CD4-positive, alpha-beta T cell treated with Interleukin-10 for 1 hour (primary cell): ENCODE measurements at places on chromosomes 4 and X.
A peak's percentile ranks its signal among the peaks of the same experiment; 100 is the strongest.

DNA sequence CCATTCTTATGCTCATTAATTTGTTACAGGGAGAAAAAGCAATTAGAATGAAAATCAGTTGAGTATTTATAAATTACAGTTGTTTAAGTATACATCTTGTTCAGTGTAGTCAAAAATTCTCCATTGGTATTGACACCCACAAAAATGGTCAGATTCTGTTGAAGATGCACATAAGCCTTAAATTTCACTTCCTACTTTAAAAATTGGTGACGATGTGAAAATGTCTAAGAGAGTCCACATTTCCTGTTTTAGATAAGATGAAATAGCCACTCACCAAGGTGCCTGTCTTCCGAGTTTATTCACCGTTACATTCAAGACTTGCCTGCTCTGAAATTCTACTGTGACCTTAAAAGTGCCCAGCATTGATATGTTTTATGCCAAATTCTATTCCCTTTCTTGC lies 93.6 kb downstream of the GPR143 start:
- no peak for DNase-seq

DNA sequence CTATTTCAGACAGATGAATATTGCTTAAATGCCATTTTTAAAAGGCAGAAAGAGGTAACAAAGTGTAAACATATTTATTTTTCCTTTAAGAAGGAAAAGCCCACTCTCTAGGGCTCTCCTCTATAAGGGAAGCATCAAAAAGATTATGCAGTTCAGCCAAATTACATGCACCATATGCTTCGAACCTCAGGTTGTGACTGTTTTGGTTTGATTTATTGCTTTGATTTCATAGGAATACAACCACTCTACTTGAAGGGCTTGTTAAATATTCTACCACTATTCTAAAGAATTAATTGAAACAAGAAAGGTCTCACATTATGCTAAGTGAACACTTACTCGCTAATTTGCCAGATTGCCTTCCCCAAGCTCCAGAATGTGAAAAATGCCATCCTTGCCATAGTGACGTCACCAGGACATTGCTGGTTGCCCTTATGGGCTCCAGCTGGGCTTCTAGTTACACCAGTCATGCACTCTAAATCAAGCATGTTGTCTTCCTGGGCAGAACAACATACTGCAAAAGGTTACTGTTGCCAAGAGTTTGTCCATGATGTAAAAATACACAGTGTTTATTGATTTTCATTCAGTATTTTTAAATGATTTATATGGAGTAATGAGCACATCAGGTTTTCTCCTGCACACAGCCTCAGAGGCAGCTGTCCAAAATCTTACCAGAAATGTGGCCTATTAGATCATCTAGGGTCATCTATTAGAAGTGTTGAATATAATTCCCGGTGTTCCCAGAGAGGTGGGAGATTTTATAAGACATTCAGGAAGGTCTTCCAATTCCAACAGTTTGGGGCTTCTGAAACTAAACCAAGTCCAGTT lies 164.4 kb upstream of the RAPGEF2 start:
- no peak for DNase-seq

DNA sequence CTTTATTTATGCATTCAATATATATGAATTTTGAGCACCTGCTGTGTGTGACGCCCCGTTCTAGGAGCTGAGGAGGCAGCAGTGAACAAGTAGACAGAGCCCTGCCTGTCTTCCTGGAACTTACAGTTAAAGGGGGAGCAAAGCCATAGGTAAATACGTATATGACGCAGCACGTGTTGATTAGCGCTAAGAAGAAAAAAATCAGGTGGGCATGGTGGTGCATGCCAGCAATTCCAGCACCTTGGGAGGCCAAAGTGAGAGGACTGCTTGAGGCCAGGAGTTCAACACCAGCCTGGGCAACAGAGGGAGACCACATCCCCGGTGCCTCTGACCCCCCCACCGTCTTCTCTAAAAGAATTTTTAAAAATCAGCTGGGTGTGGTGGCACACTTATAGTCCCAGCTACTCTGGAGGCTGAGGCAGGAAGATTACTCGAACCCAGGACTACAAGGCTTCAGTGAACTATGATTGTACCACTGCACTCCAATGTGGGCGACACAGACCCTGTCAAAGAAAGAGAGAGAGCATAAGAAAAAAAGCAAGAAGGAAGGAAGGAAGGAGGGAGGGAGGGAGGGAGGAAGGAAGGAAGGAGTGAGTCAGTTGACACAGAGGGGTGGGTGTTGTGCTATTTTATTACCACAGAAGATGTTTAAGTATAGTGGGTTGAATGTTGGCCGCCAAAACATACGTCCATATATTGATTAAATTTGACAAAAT lies 5.4 kb upstream of the KIAA0232 start:
- peak; percentile 23 for DNase-seq

GRCh38 chr4:137735561-137736104 lies 203.3 kb upstream of the PCDH18 start:
- DNase-seq = no peak

- no peak for DNase-seq
Observed at GRCh38 chr4:177455561-177455970, 13.3 kb upstream of the AGA start.

GRCh38 chr4:48078862-48079655 lies 55.0 kb downstream of the TXK start:
- DNase-seq = no peak

- DNase-seq = peak; percentile 44
Observed at GRCh38 chr4:82989575-82990429, 20.8 kb downstream of the LIN54 start.

- no peak for DNase-seq
Observed at GRCh38 chr4:152919826-152920225, 16.3 kb upstream of the FHDC1 start.

GRCh38 chrX:78997870-78998558 lies 52.8 kb downstream of the P2RY10 start:
- DNase-seq = peak; percentile 37

GRCh38 chr4:166257891-166258290 lies 384.9 kb downstream of the TLL1 start:
- DNase-seq = no peak

GRCh38 chr4:46131498-46132057 lies 7.7 kb upstream of the GABRG1 start:
- no peak for DNase-seq

DNA sequence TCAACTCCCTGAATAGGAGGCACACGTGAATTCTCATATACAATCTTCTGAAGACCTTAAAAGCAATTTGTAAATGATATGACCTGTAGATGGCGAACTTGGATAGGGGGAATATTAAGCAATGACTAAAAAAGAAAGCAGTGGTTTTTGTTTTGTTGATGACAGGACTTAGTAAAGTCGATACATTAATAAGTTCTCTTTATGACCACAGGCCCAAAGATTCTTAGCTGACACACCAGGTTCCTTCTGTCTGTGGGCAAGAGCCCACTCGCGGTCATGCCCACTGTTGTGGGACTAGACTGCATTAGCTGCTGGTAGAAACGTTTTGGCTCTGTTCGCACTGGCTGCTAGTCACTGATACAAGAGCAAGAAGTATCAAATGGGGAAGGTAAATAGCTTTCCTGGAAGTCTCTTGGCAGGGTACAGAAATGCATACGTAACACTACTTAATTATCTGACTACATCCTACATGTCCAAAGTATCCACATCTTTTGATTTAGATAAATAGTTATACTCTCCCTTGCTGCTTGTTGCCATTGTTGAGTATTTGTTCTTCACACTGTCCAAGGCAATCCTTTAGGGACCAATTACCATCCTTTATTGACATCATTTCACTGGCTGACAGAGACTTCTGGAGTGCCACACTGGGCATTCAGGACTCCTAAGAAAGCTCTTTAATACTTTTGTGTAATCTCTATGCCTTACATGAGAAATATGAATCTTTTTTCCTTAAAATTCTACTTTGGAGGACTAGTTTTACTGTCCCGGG lies 31.0 kb downstream of the ALPK1 start:
- peak; percentile 63 for DNase-seq
